ENCODE measurements at places on chromosomes 12 and 14. TPM values are rescaled to one million over a fixed set of nuclear protein-coding genes. Genes with fewer than 3 reads are reported as not detected.

GRCh38 chr12:1056390-1056789 lies 65.4 kb downstream of the ERC1 start:
- DNase-seq = no peak

GRCh38 chr14:38389681-38390080 lies 133.8 kb upstream of the CLEC14A start:
- no peak for DNase-seq

DNA sequence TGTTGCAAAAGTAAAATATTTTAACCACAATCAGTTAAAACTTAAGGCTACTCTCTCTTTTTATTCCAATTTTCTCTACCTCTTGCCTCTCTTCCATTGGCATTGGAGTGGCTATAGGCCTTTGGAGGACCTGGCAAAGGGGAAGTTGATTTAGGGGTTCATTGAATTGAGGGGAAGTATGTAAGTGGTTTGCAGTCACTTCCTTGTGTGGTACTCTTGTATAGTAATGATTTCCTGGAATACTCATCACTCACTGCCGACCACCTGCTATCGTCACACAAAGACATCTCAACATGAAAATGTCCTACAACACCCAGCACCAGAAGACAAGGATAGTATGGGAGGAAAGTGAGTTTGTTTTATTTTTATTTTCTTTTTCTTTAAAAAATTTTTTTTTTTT lies 45.7 kb upstream of the CPM start:
- no peak for DNase-seq

DNA sequence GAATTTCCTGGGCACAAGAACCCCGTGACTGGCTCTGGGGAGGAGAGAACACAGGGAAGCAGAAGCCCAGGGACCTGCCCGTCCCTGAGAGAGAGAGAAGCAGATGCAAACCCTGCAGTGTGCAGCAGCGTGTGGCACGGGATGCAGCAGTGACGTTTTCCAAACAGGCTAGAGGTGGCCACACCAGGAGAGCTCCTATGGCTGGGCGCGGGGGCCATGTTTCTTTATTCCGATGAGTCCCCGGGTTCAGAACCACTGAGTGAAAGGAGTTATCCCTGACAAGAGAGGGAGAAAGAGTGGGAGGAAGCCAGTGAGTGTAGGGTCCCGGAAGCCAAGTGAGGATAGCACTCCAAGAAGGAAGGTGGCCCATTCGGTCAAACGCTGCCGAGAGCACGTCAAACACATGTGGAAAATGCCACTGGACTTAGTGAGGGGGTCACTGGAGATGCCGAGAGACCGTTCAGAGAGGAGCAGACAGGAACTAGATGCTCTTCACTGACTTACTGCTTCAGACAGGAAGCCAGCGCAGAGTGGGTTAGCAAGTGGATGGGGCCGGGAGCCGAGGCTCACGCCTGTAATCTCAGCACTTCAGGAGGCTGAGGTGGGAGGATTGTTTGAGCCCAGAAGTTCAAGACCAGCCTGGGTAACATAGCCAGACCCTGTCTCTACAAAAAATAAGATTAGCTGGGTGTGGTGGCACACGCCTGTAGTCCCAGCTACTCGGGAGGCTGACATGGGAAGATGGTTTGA lies 123.0 kb downstream of the BCL11B start:
- no peak for DNase-seq

The UNC79 gene
- total RNA-seq = under 0.01 TPM

The RNASE1 gene
- 64.0 TPM for total RNA-seq

The ATP6V1D gene
- 68.4 TPM for total RNA-seq

The ACOT6 gene
- total RNA-seq = not detected

The TMTC2 gene
- 13.0 TPM for total RNA-seq

The NTS gene
- total RNA-seq = 6.1 TPM

The AVPR1A gene
- under 0.01 TPM for total RNA-seq

The DAAM1 gene
- 65.3 TPM for total RNA-seq
